ENCODE measurements at places on chromosomes 1 and 21.

- DNase-seq = no peak
Observed at GRCh38 chr1:152426731-152427130, 12.7 kb upstream of the CRNN start.

DNA sequence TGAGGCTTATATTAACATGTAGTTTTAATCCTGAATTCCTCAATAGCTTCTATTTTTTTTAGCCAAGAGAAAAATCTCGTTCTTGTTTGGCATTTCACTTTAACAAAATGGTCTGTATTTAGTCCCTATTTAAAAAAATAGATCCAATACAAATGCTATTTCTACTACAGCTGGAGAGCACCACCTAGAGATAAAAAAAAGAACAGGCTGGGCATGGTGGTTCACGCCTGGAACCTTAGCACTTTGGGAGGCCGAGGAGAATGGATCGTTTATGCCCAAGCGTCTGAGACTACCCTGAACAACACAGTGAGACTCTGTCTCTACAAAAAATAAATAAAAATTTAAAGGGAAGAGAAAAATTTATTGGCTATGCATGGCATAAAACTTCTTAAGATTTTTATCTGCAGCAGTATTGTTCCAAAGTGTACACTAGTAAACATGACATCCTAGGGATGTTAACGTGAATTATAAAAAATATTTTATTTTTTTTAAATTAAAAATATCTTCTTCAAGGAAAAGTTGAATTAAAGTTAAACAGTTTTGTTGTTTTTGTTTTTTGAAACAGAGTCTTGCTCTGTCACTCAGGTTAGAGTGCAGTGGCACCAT is 4.4 kb downstream of the ST7L start:
- no peak for DNase-seq

- no peak for DNase-seq
Observed at GRCh38 chr1:45554198-45554597, 3.6 kb downstream of the AKR1A1 start.

- no peak for DNase-seq
Observed at GRCh38 chr1:41868241-41868998, 50.3 kb downstream of the HIVEP3 start.

DNA sequence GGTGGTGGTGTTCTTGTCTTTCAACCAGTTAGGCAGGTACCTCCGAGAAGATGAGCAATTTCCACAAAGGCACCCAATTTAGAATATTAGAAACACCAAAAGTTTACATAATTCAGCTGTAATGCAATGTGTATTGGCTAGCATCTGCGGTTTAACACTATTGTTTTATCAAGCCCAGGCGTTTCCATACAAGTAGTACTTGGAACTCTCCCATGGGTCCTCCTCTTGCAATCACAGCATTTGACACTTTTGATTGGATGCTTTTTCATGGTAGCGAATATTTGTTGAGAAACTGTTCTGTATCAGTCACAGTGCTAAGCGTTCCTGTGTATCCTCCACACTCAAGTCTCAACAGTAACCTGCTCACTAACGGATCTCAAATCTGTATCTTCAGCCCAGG is 20.1 kb upstream of the MAP1LC3C start:
- no peak for DNase-seq

- no peak for DNase-seq
Observed at GRCh38 chr1:211487082-211487481, 4.9 kb downstream of the RD3 start.

- DNase-seq = no peak
Observed at GRCh38 chr1:87560601-87561360, 232.1 kb downstream of the LMO4 start.

GRCh38 chr1:212129781-212130180 is 94.2 kb downstream of the DTL start:
- DNase-seq = no peak

DNA sequence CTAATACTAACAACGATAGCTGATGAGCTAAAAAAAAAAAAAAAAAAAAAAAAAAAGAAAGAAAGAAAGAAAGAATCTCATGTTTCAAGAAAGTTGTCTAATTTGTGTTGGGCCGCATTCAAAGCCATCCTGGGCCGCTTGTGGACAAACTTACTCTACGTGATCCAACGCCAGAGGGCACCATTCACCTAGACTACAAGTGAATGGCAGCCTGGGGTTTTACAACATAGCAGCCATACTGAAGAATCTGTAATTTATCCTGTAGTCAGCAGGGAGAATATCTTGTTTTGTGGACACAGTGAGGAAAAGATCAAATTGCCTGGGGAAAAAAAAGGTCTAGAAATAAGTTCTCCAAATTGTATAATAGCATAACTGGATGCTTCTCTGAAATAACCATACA is 47.0 kb downstream of the CYP2J2 start:
- DNase-seq = peak; percentile 5

DNA sequence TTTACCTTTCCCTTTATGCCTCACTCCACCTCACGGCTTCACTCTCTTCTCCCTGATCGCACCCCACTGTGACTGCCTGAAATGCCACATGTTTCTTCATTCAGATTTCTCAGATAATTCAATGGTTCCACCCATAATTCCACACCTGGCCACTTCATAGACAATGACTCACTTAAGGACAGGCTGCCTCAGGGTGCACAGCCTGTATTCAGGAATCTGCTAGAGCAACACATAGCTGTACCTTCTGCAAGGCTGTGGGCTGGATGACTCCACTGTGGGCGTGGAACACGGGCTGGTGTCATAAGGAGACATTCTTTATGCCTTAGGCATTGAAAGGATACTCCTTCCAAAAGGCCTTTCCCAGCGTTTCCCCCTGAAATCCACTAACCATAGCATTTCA is 36.1 kb downstream of the L1TD1 start:
- no peak for DNase-seq

DNA sequence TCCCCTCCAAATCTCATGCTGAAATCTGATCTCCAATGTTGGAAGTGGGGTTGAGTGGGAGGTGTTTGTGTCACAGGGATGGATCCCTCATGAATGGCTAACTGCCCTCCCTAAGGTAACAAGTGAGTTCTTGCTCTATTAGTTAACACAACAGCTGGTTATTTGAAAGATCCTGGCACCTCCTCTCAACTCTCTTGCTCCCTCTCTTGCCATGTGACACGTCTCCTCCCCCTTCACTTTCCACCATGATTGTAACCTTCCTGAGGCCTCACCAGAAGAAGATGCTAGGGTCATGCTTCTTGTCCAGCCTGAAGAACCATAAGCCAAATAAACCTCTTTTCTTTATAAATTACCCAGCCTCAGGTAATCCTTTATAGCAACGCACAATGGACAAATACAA is 28.5 kb downstream of the DENND2C start:
- DNase-seq = no peak

GRCh38 chr1:179089827-179090482 is 8.1 kb downstream of the TOR3A start:
- no peak for DNase-seq

- no peak for DNase-seq
Observed at GRCh38 chr1:206112600-206113301, 4.4 kb downstream of the AVPR1B start.

DNA sequence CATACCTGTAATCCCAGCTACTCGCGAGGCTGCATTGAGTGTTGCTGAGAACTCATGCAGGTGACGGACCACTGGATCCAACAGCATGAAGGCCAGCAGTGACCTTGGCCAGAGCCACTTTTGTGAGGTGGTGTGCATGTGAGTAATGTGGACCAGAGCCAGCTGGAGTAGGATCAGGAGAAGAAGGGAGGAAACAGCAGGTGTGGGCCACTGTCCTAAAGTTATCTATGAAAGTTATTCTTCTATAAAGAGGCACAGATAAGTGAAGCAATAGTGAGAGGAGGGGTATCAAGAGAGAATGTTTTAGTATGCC is 47.8 kb downstream of the TCP10L start:
- DNase-seq = no peak
